ENCODE measurements at places on chromosomes 5 and 9. TPM values are rescaled to one million over a fixed set of nuclear protein-coding genes. Genes with fewer than 3 reads are reported as not detected.

DNA sequence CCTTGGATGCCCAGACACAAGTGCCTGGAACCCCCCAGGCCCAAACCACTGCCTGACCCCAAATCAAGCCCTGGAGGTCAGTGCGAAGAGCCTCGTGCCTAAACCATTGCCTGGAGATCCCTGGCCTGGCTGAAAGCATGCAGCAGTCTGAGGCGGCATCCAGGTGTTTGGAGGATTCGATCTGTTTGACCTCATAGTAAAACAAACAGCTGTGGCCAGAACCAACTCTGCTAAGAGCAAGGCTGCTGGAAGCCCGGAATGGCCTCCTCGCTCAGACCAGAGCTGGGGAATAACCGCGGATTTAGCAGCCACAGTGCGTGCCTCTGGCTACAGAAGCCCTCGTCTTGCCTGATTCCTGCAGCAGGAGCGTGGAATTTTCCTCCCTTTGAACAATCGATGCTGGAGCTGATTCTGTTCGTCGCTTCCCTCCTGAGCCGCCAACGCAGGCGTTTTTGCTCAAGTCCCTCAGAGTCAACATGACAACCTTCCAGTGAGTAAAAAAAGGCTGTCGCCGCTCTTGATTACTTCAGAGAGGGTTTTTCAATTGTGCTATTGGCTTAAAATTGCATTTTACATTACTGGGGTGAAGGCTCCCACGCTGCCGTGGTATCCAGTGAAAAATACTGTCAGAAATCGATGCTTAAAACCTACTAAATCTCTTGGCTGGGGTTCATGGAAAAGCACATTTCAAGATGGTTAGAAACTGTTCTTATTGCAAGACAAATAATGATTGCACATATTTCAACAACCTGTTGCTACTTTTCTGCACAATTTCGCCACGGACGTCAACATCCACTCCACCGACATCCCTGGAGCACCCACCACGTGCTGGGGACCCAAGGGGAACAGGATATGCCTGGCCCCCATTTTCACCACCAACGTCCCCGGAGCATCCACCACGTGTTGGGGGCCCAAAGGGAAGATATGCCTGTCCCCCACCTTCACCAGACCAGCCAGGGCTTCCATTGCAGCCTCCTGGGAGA lies 190.0 kb downstream of the OLFM1 start:
- no peak for DNase-seq

- DNase-seq: no peak
Observed at GRCh38 chr5:90845723-90846554, 287.3 kb downstream of the ADGRV1 start.

Gene IL9
- not detected for total RNA-seq

Gene SLC36A3
- total RNA-seq: not detected

Data from gastrocnemius medialis (tissue), 4 donors.